ENCODE measurements at places on chromosomes 16 and 17.

DNA sequence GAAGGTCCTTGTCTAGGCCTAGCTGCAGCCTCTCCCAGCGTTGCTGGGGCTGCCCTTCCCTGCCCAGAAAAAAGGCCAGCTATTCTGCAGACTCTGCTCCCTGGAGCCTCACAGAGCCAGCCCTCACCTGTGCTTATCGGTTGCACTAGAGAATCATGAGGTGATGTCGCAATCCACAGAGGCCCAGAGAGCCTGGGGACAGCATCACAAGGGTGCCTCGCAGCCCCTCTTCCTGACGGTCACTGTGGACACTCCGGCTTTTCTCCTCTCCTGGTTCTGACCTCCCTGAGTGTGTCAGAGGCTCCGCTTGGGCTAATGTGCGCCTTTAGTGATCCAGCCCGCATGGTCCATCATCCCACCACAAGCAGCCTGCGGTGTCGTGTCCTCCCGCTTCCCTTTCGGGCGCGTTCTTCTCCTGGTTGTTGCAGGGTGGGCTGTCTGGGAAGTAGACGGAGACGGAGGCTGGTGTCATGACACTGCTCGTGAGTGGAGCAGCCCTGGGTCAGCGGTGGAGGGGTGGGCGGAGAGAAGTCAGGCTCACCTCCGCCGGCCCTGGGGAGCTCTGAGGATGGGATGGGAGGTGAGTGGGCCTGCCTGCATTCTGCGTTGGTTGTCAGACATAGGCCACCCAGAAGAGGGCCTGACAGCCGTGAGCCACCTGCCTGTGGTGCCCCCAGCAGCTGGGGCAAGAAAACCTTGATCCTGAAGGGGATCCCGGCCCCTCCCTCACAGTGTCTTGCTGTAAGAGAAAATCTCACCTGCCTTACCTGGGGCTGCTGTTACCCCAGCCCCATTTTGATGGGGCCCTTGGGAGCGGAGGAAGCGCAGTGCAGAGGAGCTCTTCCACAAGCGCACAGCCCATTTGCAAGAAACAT, 165.9 kb upstream of the CHMP6 start:
- DNase-seq: no peak

DNA sequence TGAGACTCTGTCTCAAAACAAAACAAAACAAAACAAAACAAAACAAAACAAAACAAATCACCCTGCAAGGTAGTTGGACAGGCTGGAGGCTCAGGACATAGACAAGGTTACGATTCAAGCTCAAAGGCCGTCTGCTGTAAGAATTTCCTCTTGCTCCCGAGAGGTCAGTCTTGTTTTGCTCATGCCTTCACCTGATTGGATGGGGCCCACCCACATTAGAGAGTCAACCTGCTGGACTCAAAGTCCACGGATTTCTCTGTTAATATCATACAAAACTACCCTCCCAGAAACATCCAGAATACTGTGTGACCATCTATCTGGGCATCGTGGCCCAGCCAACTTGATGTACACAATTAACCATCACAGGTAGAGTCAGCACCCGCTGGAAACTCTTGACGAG, 330.0 kb upstream of the EEF2KMT start:
- no peak for DNase-seq

GRCh38 chr17:44903012-44903685, 3.9 kb upstream of the EFTUD2 start:
- DNase-seq: no peak

DNA sequence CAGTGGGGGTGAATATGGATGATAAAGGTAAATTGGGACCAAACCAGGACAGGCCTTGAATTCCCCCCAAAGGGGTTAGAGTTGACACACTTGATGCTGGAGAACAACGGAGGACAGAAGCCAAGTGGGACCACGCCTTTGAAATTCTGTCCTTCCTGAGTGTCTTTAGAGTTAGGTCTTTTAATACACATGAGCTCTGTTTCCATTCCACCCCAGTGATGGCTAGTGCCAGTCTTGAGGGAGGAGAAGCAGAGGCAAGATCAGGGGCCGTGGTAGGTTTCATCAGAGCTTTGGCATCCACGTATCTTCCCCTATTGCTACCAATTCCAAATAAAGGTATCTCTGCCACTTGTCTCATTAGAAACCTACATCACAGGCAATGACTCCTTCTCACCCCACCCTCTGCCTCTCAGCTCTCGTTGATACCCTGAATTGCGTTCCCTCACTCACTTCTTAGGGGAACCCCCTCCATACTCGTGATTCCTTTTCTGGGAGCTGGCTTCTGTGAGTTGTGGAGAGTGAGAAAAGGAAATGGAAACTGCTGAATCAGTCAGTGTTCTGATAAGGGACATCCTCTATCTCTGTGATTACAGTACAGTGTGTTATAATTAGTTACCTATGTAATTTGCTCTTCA, 2.4 kb upstream of the CCL3L1 start:
- no peak for DNase-seq

- DNase-seq: no peak
Observed at GRCh38 chr17:27458524-27458908, 2.3 kb downstream of the KSR1 start.
